ENCODE measurements at places on chromosomes 7 and 10.

GRCh38 chr10:58714409-58714808, 201.7 kb downstream of the BICC1 start:
- no peak for DNase-seq

- DNase-seq = no peak
Measured at GRCh38 chr10:5600908-5601307, 65.5 kb downstream of the ASB13 start.

DNA sequence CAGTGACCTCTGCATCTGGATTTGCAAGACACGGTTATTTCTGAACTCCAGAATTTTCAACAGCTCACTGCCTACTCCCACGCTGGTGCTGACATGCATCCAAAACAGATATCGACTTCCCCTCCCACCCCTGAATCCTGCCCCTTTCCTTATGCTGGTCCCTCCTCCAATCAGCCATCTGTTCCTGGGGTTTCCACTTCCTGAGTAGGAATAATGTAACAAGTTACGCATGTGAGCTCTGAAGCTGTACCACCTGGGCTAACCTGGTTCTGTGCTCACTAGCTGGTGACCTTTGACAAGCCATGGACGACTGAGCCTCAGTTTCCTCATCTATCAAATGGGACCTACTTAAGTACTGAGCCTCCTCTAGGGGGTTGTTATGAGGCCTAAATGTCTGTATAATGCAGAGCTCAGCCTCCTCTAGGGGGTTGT, 1.7 kb upstream of the NCAPG2 start:
- no peak for DNase-seq

DNA sequence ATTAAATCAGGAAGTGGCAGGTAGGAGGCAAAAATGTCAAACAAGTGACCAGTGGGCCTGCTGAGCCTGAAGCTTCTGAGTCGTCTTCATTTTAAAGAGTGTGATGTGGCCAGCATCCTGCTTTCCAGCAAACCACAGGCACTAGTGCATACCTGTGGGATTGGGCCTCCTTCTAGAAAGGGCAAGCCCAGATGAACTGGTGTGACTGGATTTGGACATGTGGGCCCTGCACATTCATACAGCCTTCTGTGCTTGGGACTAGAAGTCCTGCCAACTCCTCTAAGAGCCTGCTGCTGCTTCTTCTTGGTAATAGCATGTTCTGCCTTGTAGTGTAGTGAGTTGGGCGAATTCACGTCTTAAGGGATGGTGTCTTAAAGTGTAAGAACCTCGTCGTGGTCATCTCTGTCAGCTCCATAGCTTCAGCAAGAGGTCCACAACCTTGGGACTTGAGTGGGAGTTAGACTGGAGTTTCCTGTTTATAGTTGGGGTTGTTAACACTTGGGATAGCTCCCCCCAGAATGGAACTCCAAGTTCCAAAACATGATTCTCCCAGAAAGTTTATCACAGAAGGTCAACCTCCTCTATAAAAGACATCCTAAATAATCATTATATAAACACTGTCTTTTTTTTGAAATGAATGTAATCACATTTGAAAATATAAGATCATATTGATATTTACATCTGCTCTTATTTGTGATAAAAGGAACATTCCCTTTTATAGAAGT, 11.2 kb downstream of the BMPER start:
- no peak for DNase-seq

DNA sequence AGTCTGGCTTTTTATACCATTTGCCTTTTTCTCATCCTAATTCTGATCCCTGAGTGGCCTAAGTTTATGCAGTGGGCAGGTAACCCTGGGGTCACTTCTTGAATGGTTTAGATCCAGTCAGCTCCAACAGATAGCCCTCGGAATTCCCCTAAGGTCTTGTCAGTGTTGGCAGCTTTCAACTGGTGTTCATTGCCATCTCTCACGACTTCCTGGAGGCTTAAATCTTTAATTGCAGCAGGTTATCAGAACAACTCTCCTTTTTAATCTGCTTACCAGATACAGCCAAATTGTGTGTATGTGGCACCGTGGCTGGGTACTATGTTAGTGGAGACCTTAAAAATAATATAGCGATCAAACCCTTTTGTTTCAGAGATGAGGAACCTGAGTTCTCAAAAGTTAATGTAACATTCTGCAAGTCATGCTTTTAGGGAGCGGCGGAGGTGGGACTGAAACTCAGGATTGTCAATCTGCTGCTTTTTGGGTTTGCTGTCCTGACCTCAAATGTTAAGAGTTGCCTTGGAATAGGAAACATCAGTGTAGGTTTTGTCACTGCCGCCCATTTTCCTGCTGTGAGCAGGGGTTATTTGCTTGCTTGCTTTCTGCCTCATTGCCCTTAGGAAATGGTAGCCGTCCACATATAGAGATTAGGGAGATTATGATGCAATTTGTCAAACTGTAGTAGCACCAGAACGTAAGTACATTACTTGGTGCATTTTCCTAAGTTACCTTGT, 818 bp downstream of the DLD start:
- no peak for DNase-seq

All from BJ (cell line).